ENCODE measurements at places on chromosomes 11 and 22.

- no peak for DNase-seq
Observed at GRCh38 chr22:35563211-35563610, 22.6 kb downstream of the RASD2 start.

GRCh38 chr11:31643857-31644256 is 134.3 kb downstream of the ELP4 start:
- DNase-seq: no peak

DNA sequence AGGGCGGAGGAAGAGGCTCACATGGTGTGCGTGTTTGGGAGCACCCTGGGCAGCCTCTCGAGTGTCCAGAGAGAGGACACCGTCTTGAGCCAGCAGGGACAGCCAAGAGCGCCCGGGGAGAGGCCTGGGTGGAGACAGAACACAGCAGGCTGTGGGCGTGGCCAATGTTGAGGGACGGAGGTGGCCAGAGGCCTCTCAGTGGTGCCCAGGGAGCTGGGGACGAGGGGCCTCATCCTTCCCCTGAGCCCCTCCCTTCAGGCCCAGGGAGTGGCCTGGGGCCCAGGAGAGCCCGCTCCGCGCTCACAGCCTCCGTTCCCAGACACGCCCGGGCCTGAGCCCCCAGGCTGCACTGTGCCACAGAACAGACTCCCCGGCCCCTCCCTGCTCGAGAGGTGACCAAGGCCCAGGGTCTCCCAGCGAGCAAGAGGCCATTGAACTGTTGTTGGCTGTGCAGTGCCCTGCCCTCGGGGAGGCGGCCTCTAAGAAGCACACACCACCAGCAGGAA is 48.4 kb downstream of the CDKN1C start:
- DNase-seq: no peak

GRCh38 chr11:61695917-61696316 is 15.7 kb downstream of the DAGLA start:
- no peak for DNase-seq

- no peak for DNase-seq
Observed at GRCh38 chr11:47995360-47995769, 15.0 kb downstream of the PTPRJ start.

DNA sequence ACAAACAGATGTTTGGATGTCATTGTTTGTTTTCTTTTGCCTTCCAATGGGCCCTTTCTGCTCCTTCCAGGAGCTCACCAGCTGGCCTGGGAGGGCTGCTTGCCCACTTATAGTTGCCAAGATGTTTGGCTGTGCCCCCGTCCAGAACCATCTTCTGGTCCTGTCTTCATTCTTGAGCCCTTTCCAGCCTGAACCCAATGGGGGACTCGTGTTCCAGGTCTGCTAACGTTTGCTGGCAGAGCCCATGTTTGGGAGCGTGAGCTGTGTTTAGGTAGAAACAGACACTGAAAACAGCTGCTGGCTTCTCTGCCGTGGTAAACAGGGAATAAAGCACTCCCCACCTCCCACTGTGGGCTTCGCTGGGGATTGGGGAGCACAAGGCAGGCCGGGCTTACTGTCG is 83.2 kb upstream of the SYT13 start:
- DNase-seq: no peak

- DNase-seq: no peak
Observed at GRCh38 chr11:12792018-12792417, 117.8 kb downstream of the TEAD1 start.

DNA sequence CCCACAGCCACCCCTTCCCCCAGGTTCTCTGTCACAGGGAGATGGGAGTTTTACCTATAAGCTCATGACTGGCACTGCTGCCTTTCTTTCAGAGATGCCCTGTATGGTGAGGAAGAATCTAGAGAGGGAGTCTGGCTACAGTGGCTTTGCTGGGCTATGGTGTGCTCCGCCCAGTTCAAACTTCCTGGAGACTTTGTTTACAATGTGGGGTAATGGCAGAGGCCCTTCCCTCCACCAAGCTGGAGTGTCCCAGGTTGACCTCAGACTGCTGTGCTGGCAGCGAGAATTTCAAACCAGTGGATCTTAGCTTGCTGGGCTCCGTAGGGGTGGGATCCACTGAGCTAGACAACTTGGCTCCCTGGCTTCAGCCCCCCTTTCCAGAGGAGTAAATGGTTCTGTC is 143.5 kb downstream of the MSANTD4 start:
- DNase-seq: no peak

DNA sequence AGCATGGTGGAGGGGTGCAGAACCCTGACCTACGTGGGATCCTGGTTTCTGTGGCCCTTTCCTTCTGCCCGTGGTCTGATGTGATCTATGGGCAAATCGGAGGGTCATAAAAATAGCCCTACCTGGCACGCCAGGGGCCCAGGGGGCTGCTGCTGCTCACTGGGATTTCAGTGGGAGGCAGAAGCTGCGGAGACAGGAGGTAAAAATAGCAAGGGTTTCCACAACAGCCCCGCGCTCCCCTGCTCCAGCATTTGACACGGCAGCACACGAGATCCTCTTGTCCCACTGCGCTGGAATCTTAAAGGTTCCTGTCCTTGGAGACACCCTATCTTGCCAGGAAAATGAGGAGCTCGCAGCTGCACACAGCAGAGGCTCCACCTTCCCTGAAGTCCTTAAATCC is 321.2 kb downstream of the CTTN start:
- DNase-seq: no peak

DNA sequence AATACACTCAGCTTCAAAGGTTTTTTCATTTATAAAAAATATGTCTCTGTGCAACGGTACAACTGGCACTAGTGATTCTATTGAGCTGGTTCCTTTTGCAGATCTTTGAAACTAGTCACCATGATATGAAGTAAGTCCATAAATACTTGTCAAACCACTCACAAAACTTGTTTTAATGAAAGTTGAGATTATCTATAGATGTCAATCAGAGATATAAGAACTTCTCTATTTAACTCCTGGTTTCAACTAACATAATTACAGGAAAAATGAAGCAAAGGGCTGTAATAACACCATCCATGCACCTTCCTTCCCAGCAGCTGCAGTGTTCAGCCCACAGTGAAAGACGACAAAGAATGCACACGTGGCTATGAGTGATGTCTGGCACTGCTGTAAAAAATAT is 44.7 kb downstream of the TMEM123 start:
- DNase-seq: no peak

DNA sequence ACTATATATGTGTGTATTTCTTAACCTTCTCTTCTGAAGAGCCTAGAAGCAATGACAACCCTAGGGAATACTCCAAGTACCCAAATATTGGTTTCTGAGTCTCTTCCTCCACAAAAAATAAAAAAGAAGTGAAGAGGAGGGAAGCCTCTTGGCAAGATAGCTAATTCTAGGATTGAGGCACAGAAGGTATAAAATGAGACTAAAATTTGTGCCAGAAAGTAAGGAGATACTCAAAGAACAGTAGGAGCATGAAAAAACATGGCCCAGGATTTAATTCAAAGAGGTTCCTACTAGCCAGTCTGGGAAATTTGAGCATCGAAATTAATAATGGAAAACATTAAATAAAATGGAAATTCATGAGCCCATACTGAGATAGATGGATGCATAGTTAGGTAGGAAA is 112.1 kb downstream of the PAX6 start:
- no peak for DNase-seq

- DNase-seq: no peak
Observed at GRCh38 chr11:118216621-118217481, 8.0 kb downstream of the JAML start.

GRCh38 chr11:66559142-66559865 is 9.1 kb downstream of the CTSF start:
- no peak for DNase-seq

GRCh38 chr11:3164552-3165151 is 458 bp downstream of the OSBPL5 start:
- no peak for DNase-seq

DNA sequence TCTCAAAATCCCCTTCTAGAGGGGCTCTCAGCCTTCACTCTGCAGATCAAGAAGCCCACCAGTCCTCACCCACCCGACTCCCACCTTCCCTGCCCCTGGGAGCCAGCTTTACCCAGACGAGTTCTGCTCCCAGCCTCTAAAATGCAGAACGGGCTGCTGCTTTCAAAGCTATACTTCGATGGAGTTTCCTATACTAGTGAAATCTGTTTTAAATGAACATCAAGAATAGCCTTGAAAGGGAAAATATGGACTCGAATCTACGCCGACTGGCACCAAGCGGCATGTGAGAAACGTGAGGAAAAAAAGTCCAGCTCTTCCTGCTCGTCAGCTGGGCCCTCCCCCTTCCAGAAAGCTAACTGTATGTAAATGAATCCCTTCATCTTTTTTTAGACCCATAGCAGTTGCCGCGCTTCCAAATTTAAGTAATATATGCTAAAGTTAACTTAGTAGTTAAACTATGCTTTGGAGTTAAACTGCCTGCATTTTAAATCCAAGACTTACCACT is 211.7 kb downstream of the NTM start:
- no peak for DNase-seq

DNA sequence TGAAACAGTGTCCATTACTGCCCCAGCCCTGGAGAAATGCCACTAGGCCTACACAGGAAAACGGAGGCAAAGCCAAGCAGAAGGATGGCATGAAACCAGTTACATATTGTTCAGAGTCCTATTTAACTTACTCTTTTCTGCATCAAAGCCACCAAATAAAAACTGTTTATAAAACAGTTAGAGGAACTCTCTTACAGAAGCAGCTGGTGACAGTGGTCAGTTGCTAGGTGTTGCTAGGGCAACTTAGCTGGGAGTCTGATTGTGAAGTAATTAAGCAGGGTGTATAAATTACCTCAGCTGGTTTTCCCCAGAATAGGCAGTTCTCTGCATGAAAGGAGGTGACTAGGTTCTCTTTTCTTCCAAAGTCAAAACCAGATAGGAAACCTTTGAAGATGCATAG is 115.6 kb upstream of the ZBED5 start:
- peak; percentile 87 for DNase-seq

- no peak for DNase-seq
Observed at GRCh38 chr22:37898441-37899181, 7.5 kb upstream of the MICALL1 start.

GRCh38 chr11:7604331-7604955 is 68.9 kb downstream of the CYB5R2 start:
- no peak for DNase-seq

DNA sequence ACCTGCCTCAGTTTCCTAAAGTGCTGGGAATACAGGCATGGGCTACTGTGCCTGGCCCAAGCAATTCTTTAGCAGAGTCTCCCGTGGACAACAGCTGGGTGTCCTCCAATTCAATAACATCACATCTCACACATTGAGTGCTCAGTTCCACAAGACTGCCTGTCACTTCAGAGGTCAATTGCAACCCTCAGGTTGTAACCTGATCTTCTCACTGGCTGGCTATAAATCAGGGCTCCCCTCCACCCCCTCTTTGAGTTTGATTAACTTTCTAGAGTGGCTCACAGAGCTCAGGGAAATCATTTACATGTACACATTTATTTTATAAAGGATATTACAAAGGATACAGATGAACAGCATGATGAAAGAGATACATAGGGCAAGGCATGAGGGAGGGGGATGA is 68.1 kb downstream of the MCHR1 start:
- no peak for DNase-seq

DNA sequence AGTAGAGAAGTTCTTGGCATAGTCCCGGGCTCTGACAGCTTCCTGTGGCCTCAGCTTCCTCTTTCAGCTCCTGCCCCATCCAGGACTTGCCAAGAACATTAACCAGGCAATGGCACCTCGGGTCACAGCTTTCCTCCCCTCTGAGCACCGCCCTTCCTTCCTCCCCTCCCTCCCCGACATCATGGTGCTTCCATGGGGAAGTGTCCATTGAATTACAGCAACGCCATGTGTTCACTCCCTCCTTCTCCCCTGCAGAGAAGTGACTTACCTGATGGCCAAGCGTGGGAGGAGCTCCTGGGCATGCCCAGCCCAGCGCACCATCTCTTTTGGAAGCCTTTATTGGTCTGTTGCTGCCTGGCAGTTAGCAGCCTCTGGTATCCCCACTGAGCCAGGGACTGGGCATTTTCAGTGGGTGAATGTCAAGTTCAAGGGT is 25.8 kb upstream of the DAGLA start:
- no peak for DNase-seq

GRCh38 chr11:12800871-12801270 is 126.7 kb downstream of the TEAD1 start:
- DNase-seq: no peak

DNA sequence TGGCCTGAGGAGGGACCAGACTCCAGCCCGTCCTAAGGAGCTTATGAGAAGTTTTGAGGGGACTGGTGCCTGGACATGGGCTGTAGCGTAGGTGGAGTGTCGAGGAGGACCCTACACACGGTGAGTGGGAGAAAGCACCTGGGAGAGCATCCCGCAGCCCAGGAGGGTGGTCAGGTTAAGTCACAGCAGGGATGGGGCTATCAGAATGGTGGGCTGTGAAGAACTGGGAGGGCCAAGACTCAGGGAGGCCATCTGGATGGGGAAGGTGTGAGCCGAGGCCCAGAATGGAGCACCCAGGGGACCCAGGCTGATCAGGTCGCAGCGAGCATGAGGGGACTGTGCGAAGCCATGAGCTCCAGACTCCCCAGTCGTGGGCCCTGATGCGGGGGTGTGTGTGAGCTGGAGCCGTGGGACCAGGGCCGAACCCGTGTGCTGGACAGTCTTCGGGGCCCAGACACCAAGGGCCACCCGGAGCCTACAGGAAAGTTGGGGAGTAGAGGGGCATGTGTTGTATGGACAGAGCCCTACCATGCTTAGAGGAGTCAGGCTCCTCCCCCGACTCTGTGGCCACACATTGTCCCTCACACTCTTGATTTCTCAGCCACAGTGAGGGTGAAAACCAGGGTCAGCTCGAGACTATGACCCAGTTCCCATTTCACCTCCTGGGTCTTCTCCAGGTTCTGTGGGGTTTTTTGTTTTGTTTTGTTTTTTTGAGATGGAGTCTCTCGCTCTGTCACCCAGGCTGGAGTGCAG is 54.3 kb downstream of the BCR start:
- no peak for DNase-seq

Measured in COR-L47 (cell line).